ENCODE measurements at places on chromosomes 7 and 10.
A peak's percentile ranks its signal among the peaks of the same experiment; 100 is the strongest.

- no peak for DNase-seq
Observed at GRCh38 chr10:80870282-80870681, 332.6 kb downstream of the SH2D4B start.

- no peak for DNase-seq
Observed at GRCh38 chr10:66958466-66958865, 32.6 kb downstream of the LRRTM3 start.

DNA sequence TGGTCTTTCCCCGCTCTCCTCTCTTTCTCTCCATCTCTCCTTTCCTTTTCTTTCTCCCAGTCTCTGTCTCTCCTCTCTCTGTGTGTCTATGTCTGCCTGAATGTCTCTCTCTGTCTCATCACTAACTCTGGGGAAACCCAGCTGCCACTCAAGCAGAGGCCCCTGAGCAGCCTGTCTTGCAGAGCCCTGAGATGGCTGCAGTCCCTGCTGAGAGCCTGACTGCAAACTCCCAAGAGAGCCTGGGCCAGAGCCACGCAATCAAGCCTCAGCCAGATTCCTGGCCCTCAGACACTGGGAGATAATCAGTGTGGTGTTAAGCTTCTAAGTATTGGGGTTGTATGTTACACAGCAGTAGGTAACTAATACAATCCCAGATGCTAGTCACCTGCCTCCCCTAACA lies 91.5 kb downstream of the PAXIP1 start:
- no peak for DNase-seq

DNA sequence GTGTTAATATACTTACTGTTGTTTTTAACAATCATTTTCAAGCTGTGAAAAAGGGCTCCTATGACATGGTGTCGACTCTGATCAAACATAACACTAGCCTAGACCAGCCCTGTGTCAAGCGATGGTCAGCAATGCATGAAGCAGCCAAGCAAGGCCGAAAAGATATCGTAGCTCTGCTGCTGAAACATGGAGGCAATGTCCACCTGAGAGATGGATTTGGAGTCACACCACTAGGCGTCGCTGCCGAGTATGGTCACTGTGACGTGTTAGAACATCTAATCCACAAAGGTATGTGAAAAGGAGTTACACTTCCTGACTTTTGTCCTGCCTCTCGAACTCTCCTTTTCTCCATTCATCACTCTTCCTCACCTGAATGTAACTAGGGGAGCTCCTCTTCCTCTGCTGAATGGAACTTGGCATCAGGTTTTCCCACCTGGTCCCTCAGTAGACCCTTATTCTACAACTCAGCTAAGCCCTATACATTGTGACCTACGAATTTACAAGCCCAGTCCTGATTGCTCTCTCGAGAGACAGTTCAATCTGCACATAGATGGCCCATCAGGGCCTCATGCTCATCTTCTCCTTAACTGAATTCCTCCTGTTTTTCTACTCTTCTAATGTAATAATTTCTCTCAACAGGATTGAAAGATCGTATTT lies 23.0 kb downstream of the ASB15 start:
- DNase-seq = peak; percentile 53

DNA sequence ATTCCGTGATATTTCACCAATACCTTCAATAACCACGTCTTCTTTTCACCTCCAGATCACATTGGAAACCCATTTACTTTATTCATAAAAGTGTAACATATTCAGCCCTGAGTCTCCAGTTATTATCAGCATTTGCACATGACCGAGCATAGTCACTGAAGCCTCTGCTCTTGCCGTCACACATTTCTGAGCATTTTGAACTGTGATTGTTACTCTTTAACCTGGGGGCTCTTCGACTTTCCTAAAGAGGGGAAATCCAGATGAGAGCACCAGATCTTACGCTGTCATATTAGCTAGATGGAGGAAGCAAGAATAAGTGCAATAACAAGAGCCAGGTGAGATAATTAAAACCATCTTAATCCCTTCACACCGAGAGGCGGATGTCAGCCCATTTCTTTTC lies 260.0 kb upstream of the NRP1 start:
- DNase-seq = no peak

DNA sequence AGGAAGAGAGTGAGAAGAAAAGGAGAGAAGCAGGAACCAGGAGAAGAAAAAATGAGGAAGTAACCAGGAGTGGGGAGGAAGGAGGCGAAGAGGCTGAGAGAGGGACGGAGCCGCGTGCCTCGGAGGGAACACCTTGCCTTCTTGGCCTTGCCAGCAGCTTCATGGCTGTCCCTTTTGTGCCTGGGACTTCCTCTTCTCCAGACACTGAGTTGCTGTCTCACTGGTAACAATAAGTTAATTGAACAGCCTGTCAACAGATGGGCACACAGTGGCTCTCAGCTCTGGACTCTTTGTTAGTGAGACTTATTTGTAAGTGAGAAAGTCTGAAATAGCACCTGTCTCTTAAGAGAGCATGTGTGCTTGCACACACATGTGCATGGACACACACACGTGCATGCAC lies 83.2 kb downstream of the GATA3 start:
- peak; percentile 48 for DNase-seq
